ENCODE measurements at places on chromosomes 2 and 18.

DNA sequence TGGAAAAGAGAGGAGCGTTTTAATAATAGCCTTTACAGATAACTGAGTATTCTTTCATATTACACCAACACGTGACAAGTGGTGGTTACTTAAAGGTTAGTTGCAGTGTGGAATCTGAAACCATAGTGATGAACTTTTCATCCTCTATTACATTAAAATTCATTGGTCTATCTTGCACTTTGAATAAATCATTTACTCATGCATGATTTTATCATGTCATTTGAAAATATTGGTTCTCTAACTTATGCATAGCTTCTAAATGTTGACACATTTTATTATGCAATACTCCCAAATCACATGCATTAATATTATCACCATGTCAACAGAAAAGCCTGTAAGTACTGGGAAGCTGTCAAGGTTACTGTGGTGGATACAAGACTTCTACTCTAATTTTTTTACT is 1432.2 kb downstream of the LRP1B start:
- no peak for DNase-seq

GRCh38 chr2:240872317-240873097 is 3.9 kb downstream of the AGXT start:
- peak; percentile 32 for DNase-seq

DNA sequence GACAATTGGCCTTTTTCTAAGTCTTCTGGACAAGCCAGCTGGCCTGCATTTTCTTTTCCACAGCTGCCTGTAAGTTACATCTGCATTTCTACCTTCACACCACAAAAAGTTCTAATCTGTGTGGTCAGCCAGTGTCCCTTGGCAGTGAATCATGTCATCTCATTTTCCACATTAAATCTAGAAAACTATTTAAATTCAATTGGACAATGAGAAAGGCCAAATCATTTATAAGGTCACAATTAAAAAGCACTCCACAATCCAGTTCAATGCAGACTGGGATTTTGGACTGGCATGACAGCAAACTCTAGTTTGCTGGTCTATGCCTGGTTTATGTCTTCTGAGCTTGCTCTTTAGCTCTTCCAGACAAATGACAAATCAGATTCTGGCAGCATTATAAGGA is 494.2 kb upstream of the SPHKAP start:
- DNase-seq: no peak

DNA sequence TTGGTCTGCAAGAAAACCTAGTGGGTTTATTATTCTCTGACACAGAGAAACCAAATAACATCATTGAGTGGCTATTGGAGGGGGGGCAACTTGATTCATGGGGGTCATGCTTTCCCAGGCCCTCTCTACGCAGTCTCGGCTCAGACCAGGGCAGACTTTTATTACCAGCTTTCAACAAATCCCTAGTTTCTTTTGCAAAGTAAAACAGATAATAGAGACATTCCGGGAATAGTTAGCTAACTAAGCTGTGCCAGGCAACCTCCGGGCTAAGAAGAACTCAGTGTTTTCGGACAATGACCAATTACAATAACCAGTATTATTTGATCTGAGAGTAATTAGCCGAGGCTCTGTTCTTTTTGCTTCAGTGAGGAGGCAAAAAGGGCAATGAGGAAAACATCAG is 66.3 kb downstream of the CDK15 start:
- no peak for DNase-seq

- DNase-seq: no peak
Measured at GRCh38 chr2:238069021-238069709, 8.4 kb downstream of the SCLY start.
